ENCODE measurements at places on chromosomes 11 and 22.
A peak's percentile ranks its signal among the peaks of the same experiment; 100 is the strongest.

DNA sequence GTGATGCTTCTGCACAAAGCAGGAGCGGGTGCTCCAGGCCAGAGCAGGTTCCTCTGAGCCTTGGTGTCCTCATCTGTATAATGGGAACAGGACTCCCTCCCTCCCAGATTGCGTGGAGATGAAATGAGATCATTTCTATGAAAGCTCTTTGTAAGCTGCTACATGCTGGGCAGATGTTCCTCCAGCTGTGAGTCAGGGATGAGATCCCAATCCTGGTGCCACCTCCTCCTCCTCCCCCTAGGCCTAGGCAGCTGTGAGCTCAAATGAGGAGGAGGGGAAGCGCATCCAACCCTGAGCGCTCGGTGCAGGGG lies 7.0 kb upstream of the CABP2 start:
- no peak for DNase-seq

- DNase-seq = no peak
Measured at GRCh38 chr11:45041596-45041995, 90.9 kb upstream of the TP53I11 start.

DNA sequence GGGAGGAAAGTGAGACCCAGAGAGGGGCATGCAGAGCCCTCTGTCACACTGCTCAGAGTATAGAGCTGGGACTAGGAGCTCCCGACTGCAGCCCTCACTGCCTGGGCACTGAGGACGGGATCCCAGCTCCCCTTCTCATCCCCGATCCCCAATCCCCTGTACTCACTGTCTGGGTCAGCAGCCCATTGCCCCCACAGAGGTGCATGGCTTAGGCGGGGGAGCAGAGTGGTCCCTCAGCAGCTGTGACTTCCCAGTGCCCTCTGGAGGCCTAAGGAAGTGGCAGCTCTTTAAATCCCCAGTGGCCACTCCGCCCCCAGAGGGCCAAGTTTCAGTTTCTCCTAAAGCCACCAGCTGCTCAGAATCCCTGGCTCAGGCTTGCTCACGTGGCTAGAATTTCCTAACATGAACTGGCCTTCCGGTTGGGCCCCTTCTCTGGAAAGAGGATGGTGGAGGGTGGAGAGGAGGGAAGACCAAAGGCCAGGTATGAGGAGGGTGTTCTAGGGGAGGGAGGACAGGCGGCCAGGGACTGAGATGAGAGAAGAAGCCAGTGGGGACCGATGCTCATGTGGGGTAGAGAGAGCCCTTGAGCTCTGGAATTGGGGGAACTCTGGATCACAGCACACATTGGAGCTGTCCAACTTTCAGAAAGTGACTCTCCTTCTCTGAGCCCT lies at the start of gene BATF2:
BATF2 (minus strand) TSS at position 262 of the 671 bp plus-strand sequence; CDS start at position 205, 57 bp downstream.
- peak; percentile 54 for DNase-seq

- DNase-seq = peak; percentile 50
Measured at GRCh38 chr11:115759622-115760460, 255.6 kb upstream of the CADM1 start.

DNA sequence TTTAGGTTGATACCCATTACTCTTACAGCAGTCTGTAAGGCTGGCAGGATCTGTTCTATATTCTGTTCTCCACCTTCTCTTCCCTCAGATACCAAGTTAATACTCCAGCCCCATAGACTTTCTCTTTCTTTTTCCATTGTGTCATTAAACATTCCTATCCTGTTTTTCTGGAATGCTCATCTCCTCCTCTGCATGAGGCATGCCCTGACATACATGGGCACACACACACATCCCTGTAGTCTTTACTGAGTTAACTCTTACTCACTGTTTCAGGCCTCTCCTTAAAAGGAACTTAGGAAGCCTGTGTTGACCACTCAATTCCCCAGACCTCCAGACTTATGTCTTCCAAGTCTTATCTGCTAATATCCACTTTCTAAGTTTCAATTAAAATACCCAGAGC lies 476.8 kb downstream of the METTL15 start:
- DNase-seq = peak; percentile 53

DNA sequence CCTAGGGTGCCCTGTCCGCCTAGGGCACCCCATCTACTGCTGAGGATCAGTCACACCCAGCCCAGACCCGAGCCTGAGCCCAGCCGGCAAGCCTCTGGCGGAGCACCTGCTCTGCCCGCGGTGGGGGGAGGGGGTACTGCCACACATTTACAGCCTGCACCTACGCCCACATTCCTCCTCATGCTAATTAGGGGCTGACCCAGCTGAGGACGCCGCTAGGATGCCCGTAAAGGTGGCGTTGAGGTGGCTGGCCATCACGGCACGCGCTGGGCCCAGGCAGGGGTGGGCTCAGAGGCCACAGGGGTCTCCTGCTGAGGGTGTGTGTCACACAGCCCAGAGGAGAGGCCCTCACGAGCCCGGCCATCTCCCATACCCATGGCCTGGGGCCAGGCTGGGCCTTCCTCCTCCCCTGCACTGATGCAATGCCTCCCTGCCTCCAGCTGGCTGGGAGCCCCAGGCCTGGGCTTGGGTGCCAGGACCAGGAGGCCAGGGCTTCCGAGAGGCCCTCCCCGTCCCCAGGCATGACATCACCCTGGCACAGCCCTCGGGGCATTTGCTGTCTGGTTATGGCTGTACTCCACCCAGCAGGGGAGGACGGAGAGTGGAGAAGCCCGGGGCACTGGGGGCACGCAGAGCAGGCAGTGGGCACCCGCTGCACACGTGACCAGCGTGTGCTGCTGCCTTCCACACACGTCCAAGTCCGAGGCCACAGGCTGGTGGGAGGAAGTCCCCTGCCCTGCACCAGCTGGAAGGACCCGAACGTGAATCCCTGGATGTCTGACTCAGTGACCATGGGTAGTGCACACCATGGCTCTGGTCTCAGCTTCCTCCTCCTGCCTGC lies 12.7 kb downstream of the DUSP8 start:
- DNase-seq = peak; percentile 50

- DNase-seq = peak; percentile 48
Measured at GRCh38 chr11:79419120-79419519, 21.7 kb downstream of the TENM4 start.

DNA sequence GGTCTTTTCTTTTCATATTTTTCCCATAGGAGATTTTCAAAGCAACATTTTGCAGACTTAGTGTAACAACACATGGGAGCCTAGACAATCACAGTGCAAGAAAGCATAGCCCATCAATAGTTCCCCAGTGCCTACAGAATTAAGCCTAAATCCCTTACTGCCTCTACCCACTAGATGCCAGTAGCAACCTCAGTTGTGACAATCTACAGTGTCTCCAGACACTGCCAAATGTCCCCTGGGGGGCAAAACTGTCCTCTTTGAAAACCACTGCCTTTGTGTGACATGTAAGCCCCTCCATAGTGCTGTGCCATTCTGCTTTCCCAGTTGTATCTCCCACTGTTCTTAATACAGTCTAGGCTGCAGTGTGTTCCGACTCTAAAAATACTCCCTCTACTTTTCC lies 1329.0 kb downstream of the LRRC4C start:
- no peak for DNase-seq

DNA sequence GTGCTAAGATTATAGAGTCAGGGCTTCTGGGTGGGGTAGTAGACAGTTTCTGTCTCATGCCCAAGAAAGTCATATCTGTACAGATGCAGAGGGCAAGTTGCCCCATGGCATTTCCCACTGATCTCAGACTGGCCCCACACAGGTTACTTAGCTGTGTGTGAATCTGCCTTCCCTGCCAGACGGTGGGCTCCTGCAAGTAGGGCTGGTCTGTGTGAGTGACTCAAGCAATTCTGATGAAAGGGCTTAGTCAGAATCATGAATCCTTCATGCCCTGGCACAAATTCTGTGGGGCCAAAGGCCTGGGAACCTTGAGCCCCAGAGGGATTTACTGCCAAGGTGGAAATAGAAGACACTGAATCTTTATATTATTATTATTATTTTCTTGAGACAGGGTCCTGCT lies 30.4 kb downstream of the USH1C start:
- DNase-seq = no peak

GRCh38 chr11:116827461-116827860 lies 2.2 kb upstream of the APOC3 start:
- DNase-seq = no peak

GRCh38 chr11:92384358-92384757 lies 159.7 kb downstream of the FAT3 start:
- peak; percentile 75 for DNase-seq

Measured in fibroblast of skin of right quadriceps (primary cell).